ENCODE measurements at places on chromosomes 7 and 10. TPM values are rescaled to one million over a fixed set of nuclear protein-coding genes. Genes with fewer than 3 reads are reported as not detected.
A peak's percentile ranks its signal among the peaks of the same experiment; 100 is the strongest.

DNA sequence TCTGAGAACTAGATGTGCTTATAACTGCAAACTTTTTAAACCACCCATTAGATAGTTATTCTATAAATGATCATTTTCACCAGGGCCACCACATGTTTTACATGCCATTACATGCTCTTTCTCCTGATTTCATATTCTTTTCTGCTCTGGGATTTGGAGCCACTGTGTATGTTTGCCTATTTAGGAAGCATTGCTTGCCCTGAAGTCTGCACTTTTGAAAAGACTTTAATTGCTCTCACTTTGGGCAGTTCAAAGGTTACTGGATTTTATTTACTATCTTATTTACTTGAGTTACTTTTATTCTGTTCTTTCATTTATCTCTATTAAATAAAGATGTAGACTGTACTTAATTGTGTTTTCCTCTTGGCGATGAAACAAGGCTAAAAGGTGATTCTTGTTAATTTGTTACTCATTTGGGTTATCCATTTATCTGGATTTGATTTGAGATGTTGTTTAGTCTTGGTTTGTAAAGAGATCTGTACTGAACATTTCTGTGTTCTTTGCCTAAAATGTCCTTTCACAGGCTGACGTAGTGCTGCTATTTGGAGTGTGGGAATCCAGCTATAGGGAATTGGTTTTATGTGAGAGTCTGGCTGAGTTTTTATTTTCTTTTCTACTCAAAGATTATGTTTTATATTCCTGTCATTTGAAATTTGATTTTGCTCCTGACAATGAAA lies 88.8 kb downstream of the SUGCT start:
- DNase-seq: no peak

Gene BEND7
- total RNA-seq: 1.2 TPM

- DNase-seq: no peak
Measured at GRCh38 chr7:143392875-143393266, 11.7 kb downstream of the ZYX start.

Gene SAMD8
- total RNA-seq: 48.6 TPM

Gene NACAD
- 0.12 TPM for total RNA-seq

GRCh38 chr7:39434012-39434411 lies 132.2 kb upstream of the YAE1 start:
- DNase-seq: no peak

DNA sequence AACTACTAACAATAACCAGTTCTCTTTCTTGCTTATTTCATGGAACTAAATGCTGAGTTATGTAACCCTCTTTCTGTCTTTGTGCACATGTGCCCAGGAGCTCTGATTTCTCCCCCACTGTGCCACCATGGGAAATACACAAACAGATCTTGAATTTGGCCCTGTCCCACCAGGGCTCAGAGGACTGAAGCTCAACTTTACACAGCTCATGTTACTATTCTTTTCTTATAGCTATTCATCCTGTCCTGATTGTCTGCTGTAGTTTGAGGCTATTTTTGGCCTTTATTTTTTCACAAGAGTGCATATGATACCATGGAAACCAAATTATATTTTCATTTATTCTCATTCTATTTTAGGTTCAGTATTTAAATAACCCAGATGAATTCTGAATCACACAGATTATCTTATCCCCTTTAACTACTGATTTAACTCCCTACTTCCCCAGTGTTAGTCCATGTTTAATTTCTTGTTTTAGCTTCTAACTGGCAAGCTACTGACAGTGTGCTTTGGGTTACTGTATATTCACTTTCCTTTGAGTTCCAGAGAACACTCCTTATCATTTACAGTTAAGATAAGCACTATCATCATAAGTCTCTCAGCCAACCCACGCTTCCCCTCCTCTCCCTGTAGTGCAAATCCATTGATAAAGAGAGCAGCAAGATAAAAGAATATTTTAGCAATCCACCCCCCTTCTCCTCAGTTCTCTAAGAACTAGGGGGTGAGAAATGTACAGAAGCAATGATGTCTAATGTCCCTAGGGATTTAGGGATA lies 71.8 kb upstream of the GSDME start:
- no peak for DNase-seq

- DNase-seq: no peak
Measured at GRCh38 chr7:137003566-137003965, 135.1 kb downstream of the CHRM2 start.

DNA sequence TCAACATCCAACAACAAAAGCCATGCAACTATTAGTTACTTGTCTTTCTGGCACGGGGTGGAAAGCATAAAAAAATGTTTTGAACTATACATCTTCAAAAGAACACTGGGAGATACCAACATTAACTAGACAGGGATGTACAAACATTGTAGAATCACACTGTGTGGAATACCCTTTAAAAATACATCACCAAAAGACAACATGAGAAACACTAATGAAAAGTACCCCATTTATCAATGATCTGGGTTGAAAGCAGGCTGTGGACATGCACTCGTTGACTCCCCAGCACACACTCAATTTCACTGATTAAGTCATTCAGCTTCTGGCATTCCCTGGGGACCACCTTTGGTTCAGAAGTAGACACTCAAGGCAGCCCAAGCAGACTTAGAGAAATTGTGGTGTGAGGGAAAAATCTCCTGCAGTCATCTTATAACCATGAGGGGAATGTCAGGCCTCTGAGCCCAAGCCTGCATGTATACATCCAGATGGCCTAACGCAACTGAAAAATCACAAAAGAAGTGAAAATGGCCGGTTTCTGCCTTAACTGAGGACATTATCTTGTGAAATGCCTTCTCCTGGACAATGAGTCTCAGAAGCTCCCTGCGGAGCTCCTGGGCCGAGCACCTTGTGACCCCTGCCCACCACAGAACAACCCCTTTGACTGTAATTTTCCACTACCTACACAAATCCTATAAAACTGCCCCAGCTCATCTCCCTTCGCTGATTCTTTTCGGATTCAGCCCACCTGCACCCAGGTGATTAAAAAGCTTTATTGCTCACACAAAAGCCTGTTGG lies 53.0 kb downstream of the CACUL1 start:
- DNase-seq: no peak

GRCh38 chr10:115094416-115095140 lies 1.4 kb downstream of the ATRNL1 start:
- no peak for DNase-seq

GRCh38 chr10:111677759-111678158 lies 505.8 kb downstream of the GPAM start:
- no peak for DNase-seq

Gene GSTO2
- 13.8 TPM for total RNA-seq

Gene SOSTDC1
- total RNA-seq: 0.22 TPM

DNA sequence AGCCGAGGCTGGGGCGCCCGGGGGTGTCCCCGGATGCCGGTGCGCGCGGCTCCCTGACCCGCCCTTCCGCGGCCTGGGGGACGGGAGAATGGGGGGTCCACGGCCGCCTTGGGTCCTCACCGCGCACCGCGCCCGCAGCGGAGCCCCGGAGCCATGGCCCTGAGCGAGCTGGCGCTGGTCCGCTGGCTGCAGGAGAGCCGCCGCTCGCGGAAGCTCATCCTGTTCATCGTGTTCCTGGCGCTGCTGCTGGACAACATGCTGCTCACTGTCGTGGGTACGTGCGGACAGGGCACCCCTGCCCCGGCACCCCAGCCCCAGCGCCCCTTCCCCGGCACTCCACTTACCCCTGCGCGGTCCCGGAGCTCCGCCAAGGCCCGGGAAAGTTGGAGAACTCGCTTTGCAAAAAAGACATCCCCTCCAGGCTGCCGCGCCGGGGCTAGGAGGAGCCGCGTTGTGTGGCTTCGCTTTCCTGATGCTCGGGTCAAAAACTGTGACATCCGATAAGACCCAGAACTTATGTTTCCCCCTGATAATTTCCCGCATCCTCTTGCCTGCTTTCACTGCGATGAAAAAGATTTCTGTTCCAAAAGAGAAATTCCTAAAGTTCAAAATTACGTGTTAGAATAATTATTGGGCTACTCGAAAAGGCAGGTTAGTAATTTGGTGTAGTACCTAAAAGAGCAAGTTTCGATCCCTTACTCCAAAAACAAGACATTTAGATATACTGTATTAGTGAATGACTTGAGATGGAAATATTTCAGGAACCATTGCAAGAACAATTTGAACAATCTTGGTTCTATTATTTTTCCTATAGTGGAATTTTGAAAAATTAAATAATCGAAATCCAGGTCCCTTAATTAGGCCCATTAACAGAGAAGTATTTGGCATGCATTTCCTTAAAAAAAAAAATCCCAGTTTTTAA lies 888 bp downstream of the SLC18A2 start:
- DNase-seq: no peak

- no peak for DNase-seq
Measured at GRCh38 chr7:129354428-129355157, 79.6 kb upstream of the STRIP2 start.

Gene NPFFR1
- not detected for total RNA-seq

GRCh38 chr7:3063016-3063753 lies 19.5 kb upstream of the CARD11 start:
- DNase-seq: peak; percentile 6

DNA sequence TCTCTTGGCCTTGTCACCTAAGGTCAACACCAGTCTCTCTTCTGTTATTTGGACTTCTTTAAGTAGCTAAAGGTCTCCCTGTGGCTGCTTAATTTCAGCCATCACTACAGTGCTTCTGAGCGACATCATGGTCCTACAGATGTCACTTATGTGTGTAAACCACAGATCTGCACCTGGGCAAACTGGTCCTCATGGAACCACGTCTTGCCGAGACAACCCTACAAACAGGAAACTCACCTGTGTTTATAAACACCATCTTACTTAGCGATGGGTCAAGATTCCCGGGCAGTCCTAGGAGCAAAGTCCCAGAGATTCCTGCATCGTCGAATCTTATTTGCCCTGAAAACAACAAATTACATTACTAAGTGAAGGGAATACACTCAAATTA lies 27.8 kb downstream of the KLF6 start:
- DNase-seq: no peak

Gene ASAH2
- total RNA-seq: 14.0 TPM

DNA sequence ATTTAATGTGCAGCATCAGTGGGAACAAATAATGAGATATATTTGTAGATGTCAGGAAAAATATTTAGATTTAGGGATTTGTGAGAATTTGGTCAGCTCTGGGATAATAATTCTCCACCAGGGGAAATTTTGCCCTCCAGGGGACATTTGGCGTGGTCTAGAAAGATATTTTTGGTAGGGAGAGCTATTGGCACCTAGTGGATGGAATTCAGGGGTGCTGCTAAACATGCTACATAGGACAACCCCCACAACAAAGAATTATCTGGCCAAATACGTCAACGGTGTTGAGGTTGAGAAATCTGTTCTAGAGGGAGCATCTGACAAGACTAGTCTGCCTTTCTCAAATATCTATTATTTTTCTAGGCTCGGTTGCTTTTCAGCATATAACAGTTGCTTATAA lies 2.1 kb downstream of the ADK start:
- peak; percentile 71 for DNase-seq

- DNase-seq: no peak
Measured at GRCh38 chr7:47327698-47328391, 254.1 kb downstream of the TNS3 start.
